ENCODE measurements at places on chromosomes 2 and 18.

GRCh38 chr2:36376319-36376765, 20.8 kb downstream of the CRIM1 start:
- no peak for DNase-seq

DNA sequence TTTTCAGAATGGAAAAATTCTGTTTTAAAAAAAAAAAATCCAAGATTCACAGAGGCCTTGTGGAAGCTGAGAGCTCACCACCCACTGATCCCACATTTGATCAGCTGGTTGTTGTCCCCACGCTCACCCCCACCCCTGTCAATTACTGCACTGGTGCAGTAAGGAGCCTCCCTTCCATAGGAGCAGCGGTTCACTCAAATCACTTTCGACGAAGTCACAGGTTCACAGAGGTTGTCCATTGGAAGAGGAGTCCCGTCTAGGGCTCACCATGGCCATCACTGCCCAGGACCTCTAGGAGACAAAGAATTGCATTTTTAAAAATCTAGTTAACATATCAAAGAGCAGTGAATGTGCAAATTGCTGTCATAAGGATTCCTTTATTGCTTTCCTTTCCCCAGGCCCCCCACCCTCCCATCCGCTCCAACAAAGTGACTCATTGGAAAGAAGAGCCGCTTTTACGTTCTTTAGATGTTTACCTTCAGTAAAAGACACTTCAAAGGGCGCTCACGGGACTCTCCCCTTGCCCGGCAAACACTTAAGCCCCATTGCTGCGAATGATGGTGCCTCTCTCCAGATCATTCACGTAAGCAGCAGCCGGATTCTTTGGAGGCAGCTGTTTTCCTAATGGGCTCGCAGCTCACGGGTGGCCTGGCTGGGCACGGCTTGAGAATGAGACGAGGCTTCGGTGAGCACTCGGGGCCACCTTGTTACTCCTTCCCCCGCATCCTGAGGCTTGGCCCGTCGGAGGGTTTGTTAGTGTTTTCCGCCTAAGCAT, 165.5 kb upstream of the SALL3 start:
- DNase-seq = no peak

GRCh38 chr18:41881285-41881684, 73.7 kb upstream of the PIK3C3 start:
- DNase-seq = no peak

- no peak for DNase-seq
Observed at GRCh38 chr18:38046651-38047050, 481.1 kb upstream of the CELF4 start.

DNA sequence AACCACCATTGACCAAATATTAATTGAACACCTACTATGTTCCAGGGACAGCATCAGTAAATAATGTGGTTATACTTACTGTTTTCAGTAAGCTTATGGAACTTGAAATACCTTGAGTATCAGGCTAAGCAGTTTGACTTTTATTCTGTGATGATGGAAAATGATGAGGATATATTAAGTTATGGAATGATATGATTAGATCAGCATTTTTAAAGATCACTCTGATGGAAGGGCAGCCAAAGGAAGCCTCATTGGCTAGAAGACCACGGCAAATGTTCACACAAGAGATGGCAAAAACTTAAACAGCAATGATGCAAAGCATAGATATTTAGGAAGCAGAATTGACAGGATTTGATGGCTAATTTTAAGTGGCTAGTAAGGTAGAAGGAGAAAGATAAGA, 266.9 kb upstream of the DPP10 start:
- DNase-seq = no peak

DNA sequence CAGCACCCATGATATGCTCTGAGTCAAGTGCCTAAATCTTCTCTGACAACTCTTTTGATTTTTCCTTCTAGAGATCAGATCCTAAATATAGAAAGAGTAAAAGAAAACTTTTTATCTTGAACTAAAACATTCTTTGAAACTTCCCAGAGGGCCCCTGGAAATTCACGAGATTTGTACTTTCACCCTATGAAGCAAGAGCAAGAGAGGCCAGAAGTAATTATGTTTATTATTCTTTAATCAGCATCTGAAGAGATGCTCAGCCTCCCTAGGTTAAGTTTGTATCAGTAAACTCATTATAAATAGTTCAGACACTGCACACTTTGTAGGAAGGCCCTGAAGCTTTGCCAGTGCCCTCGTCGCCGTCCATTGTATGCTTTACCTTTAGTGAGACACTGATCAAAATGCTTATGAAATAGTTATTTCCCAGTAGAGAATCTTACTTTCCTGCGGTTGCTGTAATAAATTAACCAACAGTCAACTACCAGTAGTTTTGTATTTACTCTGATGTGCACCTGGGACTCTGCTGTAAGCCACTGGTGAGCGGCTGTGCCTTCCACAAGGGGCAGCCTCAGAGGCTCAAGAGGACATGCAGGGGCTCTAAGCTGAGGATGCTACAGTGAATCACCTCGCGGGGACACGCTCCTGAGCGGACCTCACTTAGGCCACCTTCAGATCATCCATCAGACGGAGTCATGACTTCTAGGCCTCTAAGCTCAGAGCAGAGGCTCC, 71.9 kb downstream of the BIN1 start:
- DNase-seq = no peak

GRCh38 chr2:128320192-128320905, 1.7 kb upstream of the HS6ST1 start:
- DNase-seq = no peak

- no peak for DNase-seq
Observed at GRCh38 chr2:10522170-10522448, 74.0 kb upstream of the ODC1 start.

GRCh38 chr2:104945121-104945520, 91.2 kb downstream of the POU3F3 start:
- no peak for DNase-seq

GRCh38 chr2:164737612-164738081, 104.0 kb downstream of the COBLL1 start:
- DNase-seq = no peak

- DNase-seq = no peak
Observed at GRCh38 chr2:102060047-102060446, 68.3 kb downstream of the IL1R2 start.
